KBM-7 (cell line): ENCODE measurements at places on chromosomes 1 and 21.

GRCh38 chr1:211182746-211183145 is 48.8 kb upstream of the KCNH1 start:
- DNase-seq, result no peak

DNA sequence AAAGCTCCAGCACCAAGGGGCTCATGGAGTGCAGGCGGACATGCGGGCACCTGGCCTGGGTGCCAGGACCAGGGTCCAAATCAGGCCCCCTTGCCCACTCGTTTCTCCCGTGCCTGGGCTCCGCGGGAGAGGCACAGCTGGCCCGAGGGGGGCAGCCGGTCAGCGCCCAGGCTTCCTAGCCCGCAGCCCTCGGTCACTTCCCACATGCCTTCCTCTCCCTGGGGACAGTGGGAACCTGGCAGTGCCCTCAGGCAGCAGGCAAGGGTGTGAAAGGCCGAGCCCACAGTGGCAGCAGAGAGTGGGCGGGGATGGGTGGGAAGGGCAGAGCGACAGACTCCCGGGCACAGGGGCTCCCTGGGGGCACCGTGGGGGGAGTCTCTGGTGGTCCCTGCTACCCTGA is 69.8 kb downstream of the MEGF6 start:
- DNase-seq, result no peak

- DNase-seq, result no peak
Measured at GRCh38 chr1:30253361-30253760, 470.0 kb downstream of the MATN1 start.

DNA sequence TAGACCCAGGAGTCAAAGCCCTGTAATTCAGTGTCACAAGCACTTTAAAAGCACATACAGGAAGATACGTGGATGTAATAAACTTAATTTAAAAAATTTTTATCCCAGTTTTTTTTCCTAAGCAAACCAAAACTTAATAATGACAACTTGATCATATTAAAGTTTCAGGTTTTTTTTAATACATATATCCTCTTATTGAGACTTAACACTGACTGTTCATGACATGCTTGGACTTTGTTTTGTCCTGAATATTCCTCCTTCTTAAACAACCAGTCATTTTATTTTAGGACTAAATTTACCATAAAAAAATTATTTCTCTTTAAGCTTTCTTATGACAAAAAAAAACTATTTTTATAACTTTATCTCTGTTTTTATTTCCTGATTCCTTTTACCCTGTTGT is 64.1 kb downstream of the WDR4 start:
- DNase-seq, result no peak

DNA sequence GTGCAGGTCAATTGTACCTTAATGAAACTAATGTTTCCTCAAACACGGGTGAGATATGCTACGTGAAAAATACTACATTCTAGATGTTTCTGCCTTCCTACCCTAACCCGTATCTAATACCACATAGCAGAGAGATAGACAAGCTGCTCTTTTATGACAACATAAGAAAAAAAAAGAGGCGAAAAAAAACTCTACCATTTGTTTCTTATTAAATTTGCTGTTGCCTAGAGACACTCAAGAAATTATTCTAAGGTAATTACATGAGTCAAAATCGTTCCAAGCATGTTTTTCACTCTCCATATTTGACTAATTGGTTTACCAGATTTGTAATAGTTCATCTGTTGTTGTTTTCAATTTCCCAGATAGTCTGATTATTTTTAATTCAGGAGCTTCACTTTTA is 27.4 kb downstream of the PALMD start:
- DNase-seq, result no peak

DNA sequence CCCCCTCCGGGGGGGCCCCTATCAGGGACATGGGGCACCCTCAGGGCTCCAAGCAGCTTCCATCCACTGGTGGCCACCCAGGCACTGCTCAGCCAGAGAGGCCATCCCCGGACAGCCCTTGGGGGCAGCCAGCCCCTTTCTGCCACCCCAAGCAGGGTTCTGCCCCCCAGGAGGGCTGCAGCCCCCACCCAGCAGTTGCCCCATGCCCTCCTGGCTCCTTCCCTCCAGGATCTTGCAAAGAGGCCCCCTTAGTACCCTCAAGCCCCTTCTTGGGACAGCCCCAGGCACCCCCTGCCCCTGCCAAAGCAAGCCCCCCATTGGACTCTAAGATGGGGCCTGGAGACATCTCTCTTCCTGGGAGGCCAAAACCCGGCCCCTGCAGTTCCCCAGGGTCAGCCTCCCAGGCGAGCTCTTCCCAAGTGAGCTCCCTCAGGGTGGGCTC is 34.9 kb downstream of the TRIM11 start:
- DNase-seq, result no peak

- DNase-seq, result no peak
Measured at GRCh38 chr1:51044199-51044598, 57.8 kb upstream of the C1orf185 start.

GRCh38 chr1:47439017-47439818 is 1.4 kb downstream of the FOXD2 start:
- no peak for DNase-seq

DNA sequence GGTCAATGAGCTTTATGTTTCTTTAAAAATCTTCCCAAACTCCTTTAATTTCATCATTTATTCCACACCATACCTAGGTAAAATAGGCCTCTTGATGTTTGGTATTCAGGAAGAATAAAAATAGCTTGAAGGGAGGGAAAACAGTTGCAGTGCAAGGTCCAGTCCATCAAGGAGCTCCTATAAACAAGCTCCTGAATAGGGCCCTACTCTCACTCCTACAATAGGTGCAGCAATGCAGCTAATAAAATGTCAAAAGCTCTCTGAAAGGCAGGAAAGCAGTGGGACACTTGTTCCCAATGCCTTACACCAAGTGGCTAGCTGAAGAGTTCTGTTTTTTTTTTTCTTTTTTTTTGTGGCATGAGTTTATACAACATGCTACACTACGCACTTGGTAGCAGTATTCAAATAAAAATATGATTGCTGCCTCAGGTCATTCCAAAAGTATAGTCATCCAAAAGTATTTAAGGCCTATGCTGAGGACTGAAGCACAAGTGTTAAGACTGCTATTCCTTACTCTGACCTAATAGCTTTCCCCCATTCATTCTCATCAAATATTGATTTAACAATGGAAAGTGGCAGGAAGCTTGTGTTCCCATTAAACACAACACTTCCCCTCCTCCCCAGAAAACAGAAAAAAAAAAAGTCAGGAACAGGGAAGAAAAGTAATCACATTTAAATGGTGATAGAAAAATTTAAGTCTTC is 9.8 kb downstream of the TEX38 start:
- no peak for DNase-seq

DNA sequence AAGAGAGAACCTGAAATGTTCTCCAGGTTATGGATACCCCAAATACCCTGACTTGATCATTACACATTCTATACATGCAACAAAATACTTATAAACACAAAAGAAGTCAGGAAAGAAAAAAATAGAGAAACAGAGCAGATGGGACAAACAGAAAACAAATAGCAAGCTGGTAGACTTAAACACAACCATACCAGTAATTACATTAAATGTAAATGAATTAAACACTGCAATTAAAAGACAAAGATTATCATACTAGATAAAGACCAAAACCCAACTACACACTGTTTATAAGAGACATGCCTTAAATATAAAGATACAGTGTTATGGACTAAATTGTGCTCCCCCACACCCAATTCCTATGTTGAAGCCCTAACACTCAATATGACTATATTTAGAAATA is 117.2 kb downstream of the ACBD6 start:
- no peak for DNase-seq

- no peak for DNase-seq
Measured at GRCh38 chr21:14814282-14814681, 250.5 kb downstream of the NRIP1 start.

DNA sequence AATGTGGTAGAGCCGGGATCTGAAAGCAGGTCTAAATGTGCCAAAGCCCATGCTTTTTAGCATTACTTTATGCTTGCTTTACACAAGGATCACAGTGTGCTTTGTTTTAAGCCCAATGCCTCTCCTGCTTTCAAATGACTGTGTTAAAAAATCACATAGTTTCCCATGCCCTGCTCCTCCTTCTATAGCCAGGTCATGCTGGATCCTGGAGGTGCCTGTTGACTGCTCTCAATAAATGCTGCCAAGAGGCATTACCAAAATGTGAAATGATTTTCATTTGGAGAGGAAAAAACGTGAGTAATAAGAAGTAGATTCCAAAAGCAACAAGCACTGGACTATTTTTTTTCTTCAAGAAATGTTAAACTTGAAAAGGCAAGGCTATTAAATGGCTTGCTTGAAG is 420.7 kb upstream of the USP24 start:
- DNase-seq, result no peak

DNA sequence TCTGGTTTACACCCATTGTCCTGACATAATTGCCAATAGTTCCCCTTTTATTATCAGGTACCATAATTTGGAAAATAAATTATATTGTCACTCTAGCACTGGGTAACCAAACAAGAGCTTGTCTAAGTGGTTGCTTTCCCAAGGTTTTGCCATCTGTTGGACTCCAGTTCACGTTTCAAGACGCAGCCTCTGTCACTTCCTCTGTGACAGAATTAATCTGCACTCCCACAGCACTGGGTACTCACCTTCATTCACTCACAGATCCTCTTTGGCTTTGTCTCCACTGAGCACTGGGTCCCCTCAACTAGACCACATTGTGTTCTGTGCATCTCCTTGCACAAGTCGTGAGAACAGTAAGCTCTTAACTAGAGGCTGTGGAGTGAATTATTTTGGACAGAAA is 123.6 kb upstream of the JUN start:
- DNase-seq, result peak; percentile 45

GRCh38 chr1:172770071-172770470 is 111.2 kb downstream of the FASLG start:
- peak; percentile 38 for DNase-seq

- no peak for DNase-seq
Measured at GRCh38 chr1:40390857-40391256, 17.3 kb downstream of the SMAP2 start.

GRCh38 chr1:176789571-176790090 is 326.7 kb downstream of the PAPPA2 start:
- DNase-seq, result no peak

DNA sequence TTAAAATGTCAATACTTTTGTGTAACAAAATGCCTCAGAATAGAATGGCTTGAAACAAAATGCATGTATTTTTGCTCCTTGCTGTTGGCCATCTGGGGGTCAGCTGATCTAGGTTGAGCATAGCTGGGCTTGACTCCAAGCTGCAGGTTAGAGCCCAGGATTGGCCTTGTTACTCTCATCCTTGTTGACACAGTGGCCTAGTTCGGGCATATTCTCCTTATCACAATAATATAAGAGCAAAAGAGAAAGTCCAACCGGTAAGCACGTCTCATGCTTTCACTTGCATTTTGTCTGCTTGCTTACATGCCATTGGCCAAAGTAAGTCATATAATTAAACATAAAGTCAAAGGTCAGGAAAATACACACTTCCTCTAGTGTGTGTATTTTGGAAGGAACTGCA is 456.2 kb downstream of the KCNT2 start:
- DNase-seq, result no peak

DNA sequence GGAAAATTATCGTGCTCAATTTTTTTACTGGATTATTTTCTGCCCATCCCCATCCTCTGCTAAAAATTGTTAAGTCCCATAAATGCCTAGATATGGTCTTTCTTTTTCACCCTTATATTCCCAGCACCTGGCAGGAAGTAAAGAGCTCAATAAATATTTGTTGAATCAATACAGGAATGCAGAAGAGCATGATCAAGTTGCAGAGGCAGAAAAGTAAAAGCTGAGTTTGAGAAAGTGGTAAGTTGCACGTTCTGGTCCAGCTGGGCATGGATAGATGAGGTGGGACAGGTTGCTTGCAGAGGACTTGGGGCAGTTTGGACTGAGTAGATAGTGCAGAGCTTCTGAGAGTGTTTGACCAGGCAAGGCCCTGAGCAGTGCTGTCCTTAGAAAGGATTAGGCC is 40.1 kb downstream of the ZNF281 start:
- DNase-seq, result no peak

- DNase-seq, result no peak
Measured at GRCh38 chr1:32246888-32247273, at the start of gene FAM167B. FAM167B (plus strand) TSS chr1:32247222; CDS start chr1:32247422, 200 bp downstream.

- no peak for DNase-seq
Measured at GRCh38 chr1:218692808-218693207, 347.7 kb downstream of the TGFB2 start.

GRCh38 chr1:28176492-28177470 is at the start of gene PTAFR:
PTAFR (minus strand) TSS chr1:28176690; CDS start chr1:28151021, 25,669 bp downstream.
- peak; percentile 61 for DNase-seq

DNA sequence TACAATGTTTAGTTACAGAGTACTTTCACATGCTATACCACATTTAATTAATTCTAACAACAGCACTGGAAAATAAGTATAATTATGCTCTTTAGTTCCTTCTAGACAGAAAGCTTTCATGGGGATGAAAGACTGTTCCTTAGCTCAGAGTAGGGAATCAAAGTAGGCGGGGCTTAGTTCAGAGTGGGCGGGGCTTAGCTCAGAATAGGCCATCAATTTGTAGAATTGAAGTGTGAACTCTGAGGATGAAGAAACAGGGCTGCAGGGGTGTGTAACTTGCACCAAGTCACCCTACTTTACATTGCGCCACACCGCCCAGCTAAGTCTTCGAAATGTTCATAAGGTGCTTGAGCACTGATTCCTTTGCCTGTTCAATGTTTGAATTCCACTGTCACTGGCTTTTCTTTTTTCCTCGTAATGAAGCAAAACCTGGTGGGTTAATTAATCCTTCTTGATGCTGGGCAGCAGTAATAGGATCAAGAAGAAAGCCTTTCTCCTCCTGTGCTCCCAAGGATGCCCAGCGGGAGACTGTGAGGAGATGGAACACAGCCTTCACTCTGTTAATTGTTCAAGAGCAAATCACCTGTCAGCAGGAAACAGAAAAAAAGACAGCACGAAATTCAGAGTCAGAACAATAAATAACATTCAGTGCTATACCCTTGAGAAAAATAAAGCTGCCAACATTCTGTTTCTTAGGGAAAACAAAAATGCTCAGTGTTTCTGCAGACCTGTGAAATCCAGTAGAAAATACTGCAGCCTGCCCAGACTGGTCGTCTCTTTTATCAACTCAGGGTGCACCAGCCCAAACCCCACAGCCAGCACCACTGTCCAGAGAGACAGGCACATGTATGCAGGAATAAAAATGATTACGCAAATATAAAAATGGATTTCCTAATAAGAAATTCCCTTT is 66.5 kb upstream of the CAMK1G start:
- DNase-seq, result no peak

GRCh38 chr1:175863299-175864050 is 120.1 kb upstream of the TNR start:
- no peak for DNase-seq

GRCh38 chr1:117664314-117664713 is 58.5 kb downstream of the TENT5C start:
- peak; percentile 75 for DNase-seq

DNA sequence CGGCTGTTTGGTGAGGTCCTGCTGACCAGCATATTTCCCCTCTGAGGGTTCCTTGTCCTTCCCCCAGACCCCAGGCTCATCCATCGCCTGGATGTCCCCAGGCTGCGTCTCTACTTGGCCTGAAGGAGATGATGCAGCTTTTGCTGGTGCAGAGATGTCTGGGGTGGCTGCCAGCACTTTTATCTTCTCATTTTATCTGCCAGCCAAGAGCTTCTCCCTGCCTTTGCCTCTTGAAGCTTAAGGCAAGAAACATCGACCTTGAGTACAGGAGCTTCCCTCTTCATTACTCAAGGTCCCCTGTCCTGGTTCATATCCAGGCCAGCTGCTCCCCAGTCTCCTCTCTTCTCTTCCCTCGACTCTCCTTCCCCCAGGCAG is 9.2 kb upstream of the H6PD start:
- DNase-seq, result no peak

- DNase-seq, result no peak
Measured at GRCh38 chr1:172255223-172255560, 165.3 kb upstream of the C1orf105 start.
